ENCODE measurements at places on chromosomes 2 and 18. TPM values are rescaled to one million over a fixed set of nuclear protein-coding genes. Genes with fewer than 3 reads are reported as not detected.
A peak's percentile ranks its signal among the peaks of the same experiment; 100 is the strongest.

DNA sequence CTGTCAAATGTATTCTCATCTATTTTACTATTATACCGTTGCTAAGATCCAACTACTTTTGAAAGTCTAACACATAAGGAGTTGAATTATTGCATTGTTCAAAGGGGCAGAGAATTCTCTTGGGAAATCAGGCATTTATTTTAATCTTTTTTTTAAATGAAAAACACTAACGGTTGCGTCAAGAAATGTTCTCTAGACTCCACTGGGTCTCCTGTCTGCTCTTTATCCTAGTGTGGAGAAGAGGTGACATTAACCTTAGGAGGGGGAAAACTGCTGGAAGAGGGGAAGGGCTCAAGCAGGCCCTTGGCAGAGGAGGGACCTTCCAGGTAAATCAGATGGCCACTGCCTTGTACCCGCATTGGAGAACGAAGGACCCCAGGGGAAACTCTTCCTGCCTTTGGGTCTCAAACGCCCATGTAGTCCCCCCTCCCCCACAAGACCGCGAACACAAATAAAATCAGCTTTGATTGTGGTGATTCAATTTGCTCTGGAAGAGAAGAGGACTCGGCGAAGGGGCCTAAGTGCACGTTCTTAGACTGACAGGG is 1.1 kb upstream of the APCDD1 start:
- no peak for DNase-seq

- peak; percentile 73 for DNase-seq
Observed at GRCh38 chr18:59846814-59847490, 52.8 kb upstream of the PMAIP1 start.

DNA sequence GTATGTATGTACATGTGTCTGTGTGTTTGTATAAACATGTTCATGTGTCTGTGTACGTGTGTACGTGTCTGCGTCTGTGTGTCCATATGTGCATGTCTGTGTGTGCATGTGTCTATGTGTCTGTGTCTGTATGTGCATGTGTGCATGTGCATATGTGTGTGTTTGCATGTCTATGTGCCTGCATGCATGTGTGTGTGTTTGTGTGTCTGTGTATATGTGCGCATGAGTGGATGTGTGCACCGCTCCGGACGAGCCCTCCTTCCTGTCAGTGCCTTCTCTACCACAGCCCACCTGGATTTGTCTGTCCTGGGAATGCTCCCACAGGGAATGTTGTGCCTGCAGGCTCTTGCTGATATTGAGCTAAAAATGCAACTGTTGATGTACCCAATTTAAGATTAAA is 113.3 kb upstream of the EPC2 start:
- DNase-seq: no peak

GRCh38 chr2:240981280-240981679 is 17.1 kb upstream of the SNED1 start:
- peak; percentile 29 for DNase-seq

- no peak for DNase-seq
Observed at GRCh38 chr2:222499226-222499625, 74.9 kb downstream of the SGPP2 start.

DNA sequence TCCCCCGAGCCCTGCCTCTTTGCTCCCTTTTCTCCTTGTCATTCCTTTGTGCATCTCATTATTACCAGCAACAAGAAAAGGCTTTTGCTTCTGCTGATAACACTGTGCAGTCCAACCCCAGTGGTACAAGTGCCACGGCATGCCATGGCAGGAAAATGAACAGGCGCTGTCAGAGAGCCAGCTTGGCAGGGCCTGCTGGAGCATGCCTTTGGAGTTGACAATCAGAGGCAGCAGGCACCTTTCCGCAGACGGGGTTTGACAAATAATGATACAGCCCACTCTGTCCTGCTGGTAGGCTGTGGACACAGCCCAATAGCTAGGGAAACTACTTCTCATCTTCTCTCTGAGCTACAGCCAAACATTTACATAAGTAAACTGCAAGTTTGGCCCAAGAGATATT is 243.9 kb upstream of the LRRTM1 start:
- DNase-seq: no peak

- peak; percentile 24 for DNase-seq
Observed at GRCh38 chr2:214005337-214005736, 405.5 kb upstream of the VWC2L start.

- no peak for DNase-seq
Observed at GRCh38 chr2:195105581-195105980, 551.4 kb upstream of the SLC39A10 start.

- DNase-seq: no peak
Observed at GRCh38 chr2:144162652-144163051, 357.3 kb downstream of the ZEB2 start.

GRCh38 chr2:173990970-173991819 is 26.0 kb upstream of the SP3 start:
- peak; percentile 89 for DNase-seq

GRCh38 chr2:115165529-115166109 is 723.2 kb downstream of the DPP10 start:
- DNase-seq: peak; percentile 12

GRCh38 chr2:21233194-21233593 is 109.4 kb downstream of the TDRD15 start:
- no peak for DNase-seq

- no peak for DNase-seq
Observed at GRCh38 chr2:95040426-95040825, 14.9 kb downstream of the MAL start.

GRCh38 chr18:22847867-22848451 is 85.2 kb upstream of the RBBP8 start:
- no peak for DNase-seq

DNA sequence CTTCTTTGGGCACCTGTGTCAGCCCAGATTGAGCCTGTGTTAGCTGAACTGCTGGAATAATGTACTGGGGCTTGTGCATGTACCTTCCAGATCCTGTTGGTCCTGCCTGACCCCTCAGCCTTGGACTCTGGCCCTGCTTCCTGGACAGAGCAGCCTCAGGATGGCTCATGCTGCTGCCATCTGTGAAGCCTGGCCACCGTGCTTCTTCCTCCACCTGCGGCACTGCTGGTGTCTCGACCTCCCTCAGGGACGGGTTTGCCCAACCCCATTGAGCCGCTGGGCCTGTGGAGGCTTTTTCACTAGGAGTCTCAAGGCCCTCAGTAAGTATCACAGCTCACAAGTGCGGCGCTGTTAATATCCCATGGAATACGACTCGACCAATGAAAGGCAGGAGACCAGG is 342.7 kb downstream of the TGIF1 start:
- no peak for DNase-seq

DNA sequence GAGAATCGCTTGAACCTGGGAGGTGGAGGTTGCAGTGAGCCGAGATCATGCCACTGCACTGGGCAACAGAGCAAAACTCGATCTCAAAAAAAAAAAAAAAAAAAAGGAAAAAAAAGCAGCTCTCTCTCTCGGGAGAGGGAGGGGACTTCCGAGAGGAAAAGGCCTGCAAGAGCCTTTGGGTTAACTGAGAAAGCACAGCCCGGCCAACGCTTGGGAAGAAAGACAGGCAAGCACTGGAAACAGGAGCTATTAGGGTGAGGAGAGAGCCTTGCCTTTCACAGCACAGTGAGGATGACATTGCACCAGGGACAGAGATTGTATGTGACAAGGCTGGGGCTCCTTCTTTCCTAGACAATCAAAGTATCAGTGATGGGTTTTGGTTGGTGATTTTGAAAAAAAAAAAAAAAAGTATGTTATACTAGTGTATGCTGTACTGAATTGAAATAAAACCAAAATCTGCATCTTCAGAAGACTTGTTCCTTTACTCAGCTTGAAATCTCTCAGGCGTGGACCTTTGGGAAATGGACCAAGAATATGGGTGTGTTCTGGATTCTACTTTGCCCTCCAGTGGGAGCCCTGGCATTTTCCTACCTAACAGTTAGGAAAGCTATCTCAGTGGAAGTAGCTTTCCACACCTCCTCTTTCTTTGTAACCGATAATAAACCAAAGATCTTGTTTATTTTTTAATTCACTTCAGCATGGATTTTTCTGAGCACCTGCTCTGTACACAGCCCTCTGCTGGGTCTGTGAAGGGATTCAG is 16.7 kb downstream of the SRSF7 start:
- no peak for DNase-seq

GRCh38 chr18:7803956-7804469 is 236.9 kb downstream of the PTPRM start:
- no peak for DNase-seq

GRCh38 chr2:11567631-11568031 is 33.8 kb downstream of the GREB1 start:
- DNase-seq: no peak

DNA sequence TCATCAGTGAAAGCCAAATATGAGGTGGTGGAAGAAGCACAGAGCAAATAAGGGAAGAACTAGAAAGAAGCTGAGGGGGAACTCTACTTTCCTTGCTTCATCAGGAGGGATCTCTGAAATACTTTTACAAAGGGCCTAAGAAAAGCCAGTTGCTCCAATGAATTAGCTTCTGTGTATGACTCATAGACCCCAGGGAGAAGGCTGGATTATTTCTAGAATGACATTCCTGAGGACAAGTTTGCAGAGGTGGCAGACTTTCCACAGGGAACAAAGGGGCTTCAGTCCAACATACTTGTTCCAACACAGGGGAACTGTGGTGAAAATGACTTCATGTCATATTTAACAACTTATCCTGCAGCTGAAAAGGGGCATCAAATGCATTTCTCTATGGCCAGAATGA is 29.0 kb downstream of the DOK1 start:
- DNase-seq: peak; percentile 58

The TSN gene
- 57.5 TPM for total RNA-seq

The GPR17 gene
- not detected for total RNA-seq

The CNPPD1 gene
- total RNA-seq: 11.9 TPM

The STPG4 gene
- total RNA-seq: 0.28 TPM

The LRRC30 gene
- total RNA-seq: not detected

The GBX2 gene
- not detected for total RNA-seq

The TEX44 gene
- total RNA-seq: not detected

The SPATA3 gene
- not detected for total RNA-seq

The RGPD4 gene
- total RNA-seq: not detected
